ENCODE measurements at places on chromosomes 6 and 20.

GRCh38 chr6:81750200-81750599 is 2.3 kb downstream of the TENT5A start:
- DNase-seq, result no peak

DNA sequence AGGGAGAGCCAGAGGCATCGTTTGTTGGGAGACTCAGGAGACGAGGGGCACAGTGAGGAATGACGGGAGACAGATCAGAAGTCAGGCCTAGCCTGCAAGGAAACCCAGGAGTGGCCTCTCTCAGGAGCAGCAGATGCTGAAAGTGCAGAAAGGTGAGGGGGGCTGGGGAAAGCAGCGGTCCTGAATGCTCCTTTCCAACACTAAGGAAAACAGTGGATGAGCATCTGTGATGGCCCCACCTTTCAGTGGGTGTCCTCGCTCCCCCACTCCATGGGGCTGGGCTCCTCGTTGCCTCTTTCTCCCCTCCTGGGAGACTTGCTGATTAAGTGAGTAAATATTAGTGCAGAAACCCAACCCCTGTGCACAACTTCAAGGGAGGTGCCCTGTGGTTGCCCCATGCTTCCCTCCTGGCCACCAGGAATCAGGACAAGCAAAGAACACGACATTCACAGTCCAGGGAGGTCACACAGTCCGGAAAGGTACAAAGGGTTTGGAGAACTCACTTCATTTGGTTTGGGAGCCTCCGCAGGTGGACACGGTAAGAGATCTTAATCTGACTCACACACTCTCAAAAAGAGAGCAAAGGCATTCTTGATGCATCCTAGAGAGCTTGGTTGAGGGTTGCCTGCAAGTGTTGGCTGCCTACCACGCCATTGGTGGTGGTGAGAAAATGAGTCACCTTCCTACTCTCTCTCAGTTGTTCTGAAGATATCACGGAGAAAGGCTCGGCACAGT is 9.7 kb upstream of the BPIFB1 start:
- DNase-seq, result no peak

GRCh38 chr6:111782192-111782809 is 91.0 kb downstream of the FYN start:
- DNase-seq, result no peak

DNA sequence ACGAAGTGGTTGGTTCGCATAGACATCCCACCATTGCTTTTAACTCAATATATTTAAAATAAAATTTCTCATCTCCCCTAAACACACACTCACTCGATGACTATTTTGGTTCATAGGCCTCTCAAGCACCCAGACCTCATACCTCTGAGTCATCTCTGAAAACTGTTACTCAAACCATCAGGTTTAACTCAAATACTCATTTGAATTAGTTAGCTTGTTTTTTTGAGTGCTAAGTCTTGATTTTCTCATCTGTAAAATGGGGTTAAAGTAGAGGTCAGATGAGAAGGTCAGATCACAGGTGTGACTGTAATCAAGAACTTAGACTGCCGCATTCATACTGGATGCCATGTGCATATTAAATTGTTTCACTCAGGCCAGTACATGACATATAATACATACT is 243.9 kb upstream of the TENT5A start:
- DNase-seq, result peak; percentile 91

DNA sequence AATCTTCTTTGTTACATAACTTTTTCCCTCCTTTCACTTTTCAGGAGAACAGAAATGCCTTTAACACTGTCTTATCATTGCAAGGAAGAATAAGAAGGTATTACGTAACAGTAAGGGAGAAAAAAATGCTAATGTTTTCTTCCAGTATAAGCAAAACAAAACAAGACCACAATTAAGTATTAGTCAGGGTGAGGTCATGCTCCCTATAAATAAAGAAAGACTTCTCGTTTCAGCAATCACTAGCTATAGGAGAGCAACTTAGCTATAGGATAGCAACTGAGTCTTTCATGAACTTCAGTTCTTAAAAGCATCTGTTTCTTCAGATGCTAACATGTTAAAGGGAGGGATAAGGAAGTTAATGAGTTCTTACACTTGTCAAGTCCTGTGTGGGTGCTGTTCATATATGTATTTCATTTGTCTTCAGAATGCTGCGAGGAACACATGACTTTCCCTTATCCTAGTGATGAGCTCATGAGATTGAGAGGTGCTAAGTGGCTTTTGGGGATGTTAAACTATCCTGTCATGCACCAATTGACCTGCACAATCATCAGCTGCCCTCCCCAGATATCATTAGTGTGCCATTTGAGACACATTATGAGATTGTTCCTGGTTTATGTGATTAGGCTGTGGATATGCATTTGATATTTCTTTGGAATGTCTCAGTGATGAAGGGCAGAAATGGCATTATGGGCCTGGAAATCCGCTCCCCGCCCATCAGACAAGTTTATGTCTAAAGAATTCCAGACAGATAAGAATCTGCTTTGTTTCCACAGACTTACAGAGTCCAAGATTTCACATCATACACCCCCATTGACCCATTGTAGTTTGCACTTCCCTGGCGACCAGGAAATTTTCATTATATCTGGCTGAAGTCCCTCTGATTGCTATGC is 37.5 kb downstream of the LAMA4 start:
- DNase-seq, result peak; percentile 97

- DNase-seq, result peak; percentile 32
Measured at GRCh38 chr6:113596387-113597230, 260.5 kb upstream of the MARCKS start.

DNA sequence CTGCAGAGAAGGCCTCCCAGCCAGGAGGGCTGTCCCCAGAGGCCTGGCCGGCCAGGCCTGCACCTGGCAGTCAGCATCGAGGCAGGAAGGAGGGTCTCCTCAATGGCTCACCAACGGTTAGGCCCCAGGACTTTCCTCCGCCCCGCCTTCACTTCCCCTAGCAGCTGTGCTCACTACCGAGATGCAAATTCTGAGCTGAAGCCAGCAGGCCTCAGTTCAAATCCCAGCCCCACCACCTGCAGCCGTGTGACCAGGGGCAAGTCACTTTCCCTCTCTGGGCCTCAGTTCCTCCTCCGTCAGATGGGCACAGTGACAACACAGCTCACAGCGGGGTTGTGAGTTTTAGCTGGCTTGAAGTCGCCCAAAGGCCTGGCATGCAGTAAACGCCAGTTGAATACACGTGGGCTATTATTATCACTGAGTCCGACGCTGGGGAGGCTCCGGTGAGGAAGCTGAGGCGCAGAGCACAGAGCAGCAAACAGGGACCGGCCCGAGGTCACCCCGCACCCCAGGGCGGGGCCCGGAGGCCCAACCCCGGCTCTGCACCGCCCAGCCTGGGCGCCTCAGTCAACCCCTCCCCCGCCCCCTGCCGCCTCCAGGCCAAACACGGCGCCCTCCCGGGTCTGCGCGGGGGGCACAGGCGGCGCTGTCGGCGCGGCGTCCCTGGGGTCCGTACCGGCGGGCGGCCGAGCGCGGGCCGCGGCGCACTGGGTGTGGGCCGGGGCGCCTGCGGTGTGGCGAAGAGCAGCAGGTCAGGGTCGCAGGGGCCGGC is 671 bp downstream of the E2F1 start:
- peak; percentile 8 for DNase-seq

DNA sequence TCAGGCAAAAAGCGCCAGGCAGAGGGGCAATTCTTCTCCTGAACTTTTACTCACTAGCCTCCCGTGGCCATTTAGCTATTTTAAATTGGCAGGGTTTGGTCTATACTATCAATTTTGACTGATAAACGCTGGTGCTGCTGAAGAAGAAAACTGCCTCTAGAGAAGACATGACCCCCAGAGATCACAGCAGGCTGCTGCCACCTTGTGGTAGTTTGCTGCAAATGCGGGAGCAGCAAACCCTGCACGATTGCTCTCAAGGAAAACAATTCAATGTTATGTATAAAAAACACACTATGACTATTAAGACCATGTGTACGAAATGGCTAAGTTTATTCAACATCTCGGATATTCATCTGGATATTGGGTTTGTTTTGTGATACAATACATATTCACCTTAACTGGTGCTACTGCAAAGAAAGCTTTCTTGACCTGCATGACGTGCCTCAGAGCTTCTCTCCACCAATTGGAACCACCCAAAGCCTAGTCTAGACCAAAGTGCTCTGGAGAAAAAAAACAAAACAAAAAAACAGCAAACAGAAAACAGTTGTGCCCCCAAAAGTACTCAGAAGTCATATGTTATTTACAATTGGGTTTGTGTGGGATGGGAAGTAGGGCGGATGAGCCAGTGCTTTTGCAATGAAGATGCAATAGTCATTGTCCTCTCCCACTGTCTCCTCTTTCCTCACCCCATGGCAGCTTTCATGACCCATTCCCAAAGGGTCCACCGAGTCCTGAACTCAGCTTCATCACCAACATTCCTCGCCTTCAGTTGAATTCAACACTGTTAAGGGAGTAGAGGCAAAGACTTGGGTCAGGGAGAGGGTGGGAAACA is 19.6 kb upstream of the IL17F start:
- peak; percentile 58 for DNase-seq

GRCh38 chr20:8151372-8151771 is 19.3 kb downstream of the PLCB1 start:
- no peak for DNase-seq

GRCh38 chr6:30542915-30543314 is 13.4 kb downstream of the GNL1 start:
- DNase-seq, result no peak

DNA sequence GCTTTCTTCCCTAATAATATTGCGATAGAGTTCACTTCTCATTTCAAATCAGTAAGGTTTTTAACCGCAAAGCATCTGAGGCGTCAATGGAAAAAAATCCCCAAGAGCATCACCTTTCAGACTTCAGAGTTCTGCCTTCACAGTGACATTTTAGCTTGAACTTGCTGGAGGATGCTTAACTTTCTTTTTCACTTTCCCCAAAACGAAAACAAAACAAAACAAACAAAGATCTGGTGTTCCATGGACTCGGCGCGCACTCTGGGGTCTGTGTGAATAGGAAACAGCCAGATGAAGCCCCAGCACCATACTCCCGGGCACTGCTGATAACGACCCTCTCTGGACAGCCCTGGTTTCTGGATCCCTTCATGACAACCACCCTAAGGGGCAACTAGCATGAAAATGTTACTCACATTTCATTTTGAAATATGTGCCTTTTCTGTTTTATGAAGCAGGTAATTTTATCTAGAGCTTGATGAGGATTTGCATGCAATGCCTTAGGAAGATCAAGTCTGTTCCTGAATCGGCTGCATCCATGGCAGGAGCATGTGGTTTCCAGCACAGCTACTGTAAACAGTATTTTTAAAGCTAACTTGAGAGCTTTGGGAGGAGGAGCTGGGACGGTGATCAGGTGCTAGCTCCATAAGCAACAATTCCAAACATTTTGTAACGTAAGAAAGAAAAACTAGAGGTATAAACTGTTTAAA is 44.5 kb downstream of the RAMACL start:
- no peak for DNase-seq

- peak; percentile 12 for DNase-seq
Measured at GRCh38 chr6:114033606-114034005, 62.7 kb upstream of the HDAC2 start.

GRCh38 chr20:63119963-63120807 is 95.7 kb downstream of the YTHDF1 start:
- DNase-seq, result no peak

GRCh38 chr6:127972815-127973214 is 72.0 kb upstream of the THEMIS start:
- peak; percentile 25 for DNase-seq
